Iris pigment epithelial cell (primary cell): ENCODE measurements at places on chromosomes 6 and 20.
A peak's percentile ranks its signal among the peaks of the same experiment; 100 is the strongest.

DNA sequence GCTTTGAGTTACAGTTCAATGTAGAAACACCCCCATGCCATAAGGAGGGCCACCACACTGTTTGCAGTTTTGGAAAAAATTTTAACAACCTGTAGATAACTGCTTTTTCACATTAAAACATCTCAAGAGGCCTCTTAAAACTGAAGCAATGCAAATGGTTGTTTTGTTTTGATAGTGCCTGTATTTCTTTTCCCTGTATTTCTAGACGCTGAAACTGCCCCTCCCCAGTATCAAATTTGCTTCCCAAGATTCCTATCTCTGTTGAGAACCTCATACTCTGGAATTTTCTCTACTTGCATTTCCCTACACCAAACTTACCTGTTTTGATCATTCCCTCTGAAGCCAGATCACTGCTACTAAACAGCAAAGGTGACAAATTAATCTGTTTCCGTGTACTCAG is 98.5 kb downstream of the PHACTR1 start:
- DNase-seq, result no peak

GRCh38 chr6:56144538-56145324 is 102.6 kb downstream of the COL21A1 start:
- peak; percentile 70 for DNase-seq

DNA sequence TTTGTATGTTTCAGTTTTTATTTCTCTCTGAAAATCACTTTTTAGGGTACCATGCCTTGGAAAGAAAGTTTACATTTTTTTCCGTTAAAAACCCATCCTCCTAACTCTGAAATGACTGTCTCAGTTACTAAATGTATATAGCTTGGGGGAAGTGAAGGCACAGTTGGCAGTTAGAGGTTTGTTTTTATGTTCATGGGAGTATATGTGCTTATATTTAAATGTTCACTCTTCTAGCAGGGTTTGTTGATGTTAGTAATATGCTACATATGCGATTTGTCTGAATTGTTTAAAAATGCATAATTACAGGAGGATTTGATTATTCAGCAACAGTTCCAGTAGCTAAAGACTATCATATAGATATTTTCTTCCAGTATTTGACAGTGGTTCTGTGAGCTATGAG is 31.1 kb downstream of the CDKAL1 start:
- no peak for DNase-seq

DNA sequence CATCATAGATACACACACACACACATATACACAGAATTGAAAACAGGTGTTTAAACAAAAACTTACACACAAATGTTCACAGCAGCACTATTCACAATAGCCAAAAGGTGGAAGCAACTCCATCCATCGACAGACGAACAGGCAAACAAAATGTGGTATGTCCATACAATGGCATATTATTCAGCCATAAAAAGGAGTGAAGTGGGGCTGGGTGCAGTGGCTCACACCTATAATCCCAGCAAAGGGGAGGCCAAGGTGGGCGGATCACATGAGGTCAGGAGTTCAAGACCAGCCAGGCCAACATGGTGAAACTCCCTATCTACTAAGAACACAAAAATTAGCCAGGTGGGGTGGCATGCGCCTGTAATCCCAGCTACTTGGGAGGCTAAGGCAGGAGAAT is 80.3 kb downstream of the CHD6 start:
- no peak for DNase-seq

DNA sequence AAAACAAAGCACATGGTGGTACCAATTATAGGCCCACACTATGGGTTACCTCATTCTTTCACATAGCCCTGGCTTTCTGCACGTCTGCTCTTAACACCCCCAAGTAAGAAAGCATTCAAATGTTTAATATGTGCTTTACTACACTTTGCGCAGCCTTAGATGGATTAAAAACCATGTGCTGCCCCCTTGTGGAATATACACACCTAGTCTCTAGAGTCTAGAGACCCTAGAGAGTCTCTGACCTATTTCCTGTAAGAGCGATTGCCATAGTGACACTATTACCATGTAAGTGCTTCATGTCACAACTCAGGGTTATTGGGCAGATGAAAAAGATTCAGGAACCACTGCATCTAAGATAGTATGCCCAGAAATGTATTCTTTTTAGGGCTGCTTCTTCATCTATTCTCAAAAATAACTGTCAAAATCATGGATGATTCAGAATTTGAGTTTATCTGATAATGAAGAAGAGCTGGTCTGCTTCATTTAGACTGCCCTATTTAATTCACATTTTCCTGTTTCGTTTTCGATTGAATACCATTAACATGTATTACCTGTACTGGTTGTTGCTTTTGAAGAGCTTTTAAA is 186.3 kb downstream of the ADGB start:
- peak; percentile 53 for DNase-seq

- peak; percentile 41 for DNase-seq
Measured at GRCh38 chr6:135451617-135452190, 45.8 kb downstream of the AHI1 start.

GRCh38 chr6:111485342-111485741 is 2.3 kb upstream of the REV3L start:
- peak; percentile 54 for DNase-seq

GRCh38 chr6:157853902-157854502 is 31.0 kb downstream of the SNX9 start:
- DNase-seq, result no peak

DNA sequence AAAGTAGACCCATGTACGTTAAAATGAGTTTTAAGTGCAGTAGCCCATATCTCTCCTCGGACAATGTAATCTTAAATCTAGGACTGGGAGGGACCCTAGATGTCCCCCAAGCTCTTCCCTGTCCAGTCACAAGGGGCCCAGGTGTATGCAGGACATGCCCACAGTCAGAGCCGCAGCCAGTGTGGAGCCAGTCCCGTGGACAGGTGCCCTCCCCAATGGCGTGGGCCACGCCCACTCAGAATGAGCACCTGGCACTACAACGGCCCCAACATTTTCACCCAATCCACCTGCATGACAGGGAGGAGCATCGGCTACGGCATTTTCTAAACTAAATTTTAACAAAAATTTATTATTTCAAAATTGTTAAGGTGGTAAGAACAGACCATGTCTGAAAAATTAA is 53.2 kb downstream of the WDR27 start:
- no peak for DNase-seq

DNA sequence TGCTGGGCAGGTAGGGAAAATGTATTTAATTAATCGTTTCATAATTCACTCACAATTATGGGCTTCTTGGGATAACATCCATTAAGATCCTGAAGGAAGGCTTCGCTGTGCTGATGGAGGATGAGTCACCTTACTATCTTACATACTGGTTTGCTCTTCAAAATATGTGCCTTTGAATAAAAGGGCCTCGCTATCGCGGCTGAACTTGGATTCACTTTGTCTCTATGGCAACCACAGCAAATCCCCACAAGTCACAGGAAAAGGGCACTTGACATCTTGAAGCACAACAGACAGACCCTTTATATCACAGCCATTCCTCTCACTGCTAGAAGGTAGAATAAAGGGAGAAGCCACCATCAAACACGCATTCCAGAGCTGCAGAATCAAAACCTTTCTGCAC is 141.3 kb upstream of the MYLIP start:
- peak; percentile 55 for DNase-seq

DNA sequence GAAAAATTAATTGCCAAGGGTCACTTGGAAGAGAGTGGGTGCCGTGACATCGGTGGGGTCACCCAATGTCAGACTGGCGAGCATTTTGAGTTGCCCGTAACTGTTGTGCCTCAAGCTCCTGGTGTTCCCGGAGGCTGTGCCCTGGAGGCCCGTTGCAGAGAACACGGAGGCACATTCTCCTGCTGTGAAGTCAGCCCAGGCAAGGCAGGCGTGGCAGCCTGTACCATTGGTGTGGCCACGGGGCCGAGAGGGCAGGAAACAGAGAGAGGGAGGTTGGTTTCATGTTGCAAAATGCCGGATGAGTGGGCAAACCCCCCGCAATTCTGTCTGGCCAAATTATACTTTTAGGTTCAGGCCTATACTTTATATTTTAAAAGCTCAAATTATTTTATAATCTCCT is 81.2 kb downstream of the THBS2 start:
- peak; percentile 97 for DNase-seq

- peak; percentile 41 for DNase-seq
Measured at GRCh38 chr6:35128496-35128895, 12.6 kb downstream of the TCP11 start.

GRCh38 chr6:107154131-107154800 is 39.0 kb upstream of the BEND3 start:
- no peak for DNase-seq

DNA sequence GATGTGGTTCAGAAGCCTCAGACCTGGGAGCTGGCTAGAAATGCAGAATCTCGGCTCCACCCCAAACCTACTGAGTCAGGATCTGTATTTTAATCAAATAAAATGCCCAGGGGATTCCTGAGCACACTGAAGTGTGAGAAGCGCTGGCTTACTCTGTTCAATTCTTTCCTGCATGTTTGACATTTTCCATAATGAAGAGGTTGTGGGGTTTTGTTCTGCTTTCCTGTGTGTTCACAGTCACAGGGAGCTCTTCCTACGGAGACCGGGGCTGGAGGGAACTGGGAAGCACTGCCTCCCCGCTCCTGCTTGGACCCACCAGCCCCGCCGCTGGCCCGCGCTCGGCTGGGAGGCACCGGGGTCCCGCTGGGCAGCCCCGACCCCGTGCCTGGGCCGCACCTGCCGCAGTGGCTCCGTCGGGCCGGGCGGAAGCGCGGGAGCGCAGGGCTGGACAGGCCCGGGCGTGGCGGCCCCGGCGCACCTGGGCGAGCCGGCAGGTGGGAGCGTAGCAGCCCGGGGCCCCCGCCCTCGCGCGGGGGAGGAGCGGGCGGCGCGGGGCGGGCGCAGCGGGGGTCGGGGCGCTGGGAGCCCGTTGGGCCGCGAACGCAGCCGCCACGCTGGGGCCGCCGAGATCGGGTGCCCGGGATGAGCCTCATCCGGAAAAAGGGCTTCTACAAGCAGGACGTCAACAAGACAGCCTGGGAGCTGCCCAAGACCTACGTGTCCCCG is at the start of gene MAPK13:
MAPK13 (plus strand) TSS at position 573 of the 726 bp plus-strand sequence; CDS start at position 643, 70 bp downstream.
- DNase-seq, result peak; percentile 62

DNA sequence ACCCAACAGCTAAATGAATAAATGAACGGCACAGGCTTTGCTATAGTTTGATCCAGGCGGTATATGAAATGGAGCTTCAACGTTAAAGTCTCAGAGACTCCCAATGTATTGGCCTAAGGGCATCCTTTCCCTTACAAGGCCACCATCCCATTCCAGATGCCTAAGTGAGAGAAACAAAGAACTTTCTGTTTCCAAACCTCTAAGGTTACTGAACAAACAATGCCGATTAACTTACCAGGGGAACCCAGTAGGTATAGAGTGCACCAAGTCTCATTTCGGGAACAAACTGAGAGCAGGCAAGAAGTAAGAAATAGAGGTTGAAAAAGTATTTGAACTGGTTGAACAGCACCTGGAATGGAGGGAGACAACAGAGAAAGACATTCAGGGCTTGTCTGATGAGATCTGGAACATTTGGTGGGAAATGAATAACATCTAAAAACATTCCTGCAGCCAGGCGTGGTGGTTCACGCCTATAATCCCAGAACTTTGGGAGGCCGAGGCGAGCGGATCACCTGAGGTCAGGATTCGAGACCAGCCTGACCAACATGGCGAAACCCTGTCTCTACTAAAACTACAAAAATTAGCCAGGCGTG is 42.5 kb downstream of the ATP9A start:
- no peak for DNase-seq

DNA sequence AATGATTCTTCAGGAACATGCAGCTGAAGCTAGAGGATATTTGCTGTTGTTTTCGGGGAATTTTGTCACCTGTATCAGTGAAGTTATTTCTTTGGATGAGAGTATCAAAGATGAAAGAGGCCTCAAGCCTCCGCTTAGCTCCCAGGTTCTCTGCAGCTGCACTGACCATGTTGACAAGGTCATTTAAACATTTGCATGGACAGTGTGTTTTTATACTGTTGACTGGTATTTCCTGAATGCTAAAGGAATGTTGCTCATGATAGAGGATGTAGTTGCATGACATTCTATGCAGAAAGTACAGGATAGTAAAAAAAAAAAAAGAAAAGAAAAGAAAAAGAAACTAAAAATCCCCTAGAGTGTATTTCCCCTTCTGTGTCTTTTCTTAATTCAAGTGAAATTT is 165.6 kb upstream of the LAMP5 start:
- peak; percentile 37 for DNase-seq

DNA sequence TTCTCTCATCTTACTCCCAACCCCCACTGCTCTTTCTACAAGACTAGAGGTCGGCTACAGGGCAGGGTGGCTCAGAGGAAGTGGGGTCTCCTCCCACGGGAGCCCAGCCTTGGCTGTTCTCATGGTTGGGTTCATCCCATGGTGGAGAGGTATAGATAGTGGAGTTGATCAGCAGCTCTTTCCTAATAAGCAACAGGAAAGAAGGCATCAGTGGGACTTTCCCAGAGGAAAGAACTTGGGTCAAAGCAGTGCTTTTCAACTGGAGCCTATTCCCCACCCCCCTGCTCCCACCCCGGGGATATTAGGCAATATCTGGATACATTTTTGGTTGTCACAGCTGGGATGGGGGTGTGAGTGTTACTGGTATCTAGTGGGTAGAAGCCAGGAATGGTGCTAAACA is 200.9 kb downstream of the NFATC2 start:
- peak; percentile 62 for DNase-seq

DNA sequence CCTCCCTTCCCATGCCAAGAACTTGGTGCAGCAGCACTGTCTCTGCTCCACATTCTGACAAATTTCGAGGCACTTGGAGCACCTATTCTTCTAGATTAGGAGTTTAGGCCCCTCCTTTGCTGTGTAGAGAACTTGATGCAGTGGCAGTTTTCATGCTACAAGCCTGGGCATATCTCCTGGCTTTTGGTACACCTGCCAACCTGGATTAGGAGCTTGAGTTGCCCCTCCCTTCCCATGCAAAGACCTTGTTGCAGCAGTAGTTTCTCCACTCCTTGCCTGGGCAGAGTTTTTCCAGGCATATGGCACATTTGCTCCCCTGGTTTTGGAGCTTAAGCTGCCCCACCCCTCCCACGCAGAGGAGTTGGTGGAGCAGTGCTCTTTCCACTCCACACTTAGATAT is 956.1 kb downstream of the EYS start:
- DNase-seq, result no peak

GRCh38 chr6:164749221-164750064 is 560.0 kb downstream of the C6orf118 start:
- peak; percentile 6 for DNase-seq

GRCh38 chr6:139699335-139699734 is 324.9 kb upstream of the CITED2 start:
- peak; percentile 87 for DNase-seq

DNA sequence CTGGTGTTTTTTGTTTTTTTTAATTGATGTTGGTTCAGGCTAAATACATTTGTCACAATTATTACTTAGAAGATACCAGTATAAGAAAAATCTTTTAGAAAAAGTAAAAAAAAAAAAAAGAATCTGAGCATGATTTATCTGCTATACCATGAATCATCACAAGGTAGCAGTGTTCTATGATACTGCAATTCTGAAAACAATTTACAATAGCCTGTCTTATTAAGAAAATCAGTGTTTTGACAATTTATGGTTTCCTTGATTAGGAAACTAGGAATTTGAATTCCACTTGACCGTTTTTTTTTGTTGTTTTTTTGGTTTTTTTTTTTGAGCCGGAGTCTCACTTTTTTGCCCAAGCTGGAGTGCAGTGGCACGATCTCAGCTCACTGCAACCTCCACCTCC is 9.3 kb upstream of the MAK start:
- no peak for DNase-seq
